ENCODE measurements at places on chromosomes 1 and 21.

- H3K4me3 ChIP-seq, result no peak overlapping the region
- no peak for DNase-seq
- H3K27me3 ChIP-seq, result no peaks in the 10 kb centered on the region
- H3K27ac ChIP-seq, result no peak overlapping the region
These were observed 43.2 kb upstream of the PLA2G4A start for GRCh38 chr1:186785503-186785902.

DNA sequence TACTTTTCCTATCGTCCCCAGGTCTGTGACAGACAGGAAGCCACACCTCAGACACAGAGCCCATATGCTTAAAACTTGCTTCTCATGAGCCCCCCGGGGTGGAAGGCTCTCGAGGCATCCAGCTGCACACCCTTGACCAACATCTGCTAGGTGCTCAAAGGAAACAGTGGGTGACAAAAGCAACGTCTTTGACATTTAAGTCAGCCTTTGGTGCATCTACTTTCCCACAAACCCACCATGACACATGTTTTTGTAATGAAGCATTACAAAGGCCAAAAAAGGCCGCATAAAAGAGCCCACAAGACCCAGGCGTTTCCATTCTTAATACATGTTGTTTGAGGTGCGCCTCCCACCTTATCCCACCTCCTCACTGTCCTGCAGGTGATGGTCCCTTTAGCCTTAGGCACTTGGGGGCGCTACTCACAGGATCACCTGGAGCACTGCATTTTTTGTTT, 11.8 kb upstream of the FASLG start:
- no peaks in the 10 kb centered on the region for H3K4me1 ChIP-seq
- H3K27ac ChIP-seq, result no peak overlapping the region
- no peak for DNase-seq

DNA sequence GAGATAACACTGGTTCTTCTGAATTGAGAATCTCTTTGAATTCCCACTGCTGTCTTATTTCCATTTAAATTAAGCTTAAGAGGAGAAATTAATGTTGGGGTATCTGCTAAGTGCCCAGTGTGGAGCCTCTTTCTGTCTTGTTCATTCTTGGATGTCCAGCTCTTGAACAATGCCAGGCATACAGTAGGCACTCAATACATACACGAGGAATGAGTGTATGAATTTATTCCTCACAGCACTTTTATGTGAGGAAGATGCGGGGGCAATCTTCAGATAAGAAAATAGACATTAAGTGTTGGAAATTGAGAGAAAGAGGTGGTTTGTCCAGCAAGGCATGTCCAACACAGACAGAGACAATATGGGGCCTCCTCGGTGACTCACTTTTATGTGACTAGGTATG, 11.8 kb upstream of the ATF3 start:
- no peak overlapping the region for H3K4me3 ChIP-seq
- H3K4me1 ChIP-seq, result no peaks in the 10 kb centered on the region
- H3K36me3 ChIP-seq, result no peaks in the 10 kb centered on the region
- H3K27ac ChIP-seq, result no peak overlapping the region

DNA sequence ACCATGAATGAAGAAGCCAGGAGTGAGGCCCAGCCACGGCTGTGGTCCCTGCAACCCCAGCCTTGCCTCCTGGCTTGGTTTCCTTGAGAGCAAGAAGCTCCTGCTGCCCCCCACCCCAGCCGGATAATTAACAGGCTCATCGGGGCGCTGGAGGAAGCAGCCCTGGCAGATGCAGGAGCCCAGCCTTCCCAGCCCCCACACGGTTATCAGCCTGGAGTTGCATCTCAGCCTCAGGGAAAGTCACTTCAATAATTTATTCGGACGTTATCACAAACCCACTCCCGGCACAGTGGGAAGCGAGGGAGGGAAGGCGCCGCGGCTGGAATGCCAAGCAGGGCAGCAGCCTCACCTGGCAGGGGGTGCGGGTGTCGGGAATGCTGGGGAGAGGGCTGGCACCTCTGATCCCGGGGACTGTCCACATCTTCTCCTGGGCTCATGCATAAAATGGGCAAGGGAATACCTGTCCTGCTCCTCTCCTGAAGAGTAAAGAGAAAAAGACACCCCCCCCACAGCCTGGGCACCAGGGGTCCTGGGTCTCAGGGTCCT, 43.3 kb upstream of the LRP8 start:
- no peaks in the 10 kb centered on the region for H3K36me3 ChIP-seq
- no peaks in the 10 kb centered on the region for H3K4me1 ChIP-seq
- no peak overlapping the region for H3K27ac ChIP-seq
- H3K27me3 ChIP-seq, result peaks cover 6% of the 10 kb centered on the region
- DNase-seq, result no peak

DNA sequence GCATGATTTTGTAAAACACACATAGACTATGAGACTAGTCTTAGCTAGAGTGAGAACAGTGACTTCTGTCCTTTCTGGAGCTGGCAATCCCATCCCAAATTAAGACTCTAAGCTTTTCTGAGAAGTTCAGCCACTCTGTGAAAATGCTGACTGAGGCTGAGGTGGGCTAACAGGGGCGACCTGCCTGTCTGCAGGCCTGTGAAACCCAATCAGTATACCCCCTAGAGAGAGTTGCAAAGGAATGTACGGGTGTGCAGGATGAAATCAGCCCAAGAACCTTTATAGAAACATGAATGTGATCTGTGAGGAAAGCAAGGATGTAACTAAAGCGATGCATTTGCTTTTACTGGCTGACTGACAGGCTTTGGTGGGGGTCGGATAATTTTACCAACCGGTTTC, 16.0 kb upstream of the TBX15 start:
- no peaks in the 10 kb centered on the region for H3K36me3 ChIP-seq
- peaks cover 86% of the 10 kb centered on the region for H3K27me3 ChIP-seq
- no peak overlapping the region for H3K4me3 ChIP-seq
- H3K27ac ChIP-seq, result no peak overlapping the region

DNA sequence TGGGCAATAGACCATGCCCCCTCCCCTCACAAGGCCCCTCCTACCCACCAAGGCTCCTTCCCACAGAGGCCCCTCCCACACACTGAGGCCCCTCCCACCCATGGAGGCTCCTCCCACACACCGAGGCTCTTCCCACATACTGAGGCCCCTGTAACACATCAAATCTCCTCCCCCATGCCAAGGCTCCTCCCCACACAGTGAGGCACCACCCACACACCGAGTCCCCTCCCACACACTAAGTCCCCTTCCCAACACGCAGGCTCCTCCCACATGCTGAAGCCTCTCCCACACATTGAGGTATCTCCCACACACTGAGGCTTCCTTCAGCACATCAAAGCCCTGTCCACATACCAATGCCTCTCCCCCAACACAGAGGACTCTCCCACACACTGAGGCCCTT, 391.8 kb downstream of the CAMTA1 start:
- H3K36me3 ChIP-seq, result no peaks in the 10 kb centered on the region
- H3K4me3 ChIP-seq, result no peak overlapping the region
- no peaks in the 10 kb centered on the region for H3K4me1 ChIP-seq

GRCh38 chr21:45011911-45012661, 62.3 kb upstream of the ADARB1 start:
- H3K27ac ChIP-seq, result no peak overlapping the region
- no peak overlapping the region for H3K4me3 ChIP-seq
- no peaks in the 10 kb centered on the region for H3K27me3 ChIP-seq
- H3K36me3 ChIP-seq, result no peaks in the 10 kb centered on the region

GRCh38 chr1:181711820-181712219, 228.5 kb downstream of the CACNA1E start:
- no peaks in the 10 kb centered on the region for H3K4me1 ChIP-seq
- no peak overlapping the region for H3K4me3 ChIP-seq
- DNase-seq, result no peak
- H3K27ac ChIP-seq, result no peak overlapping the region
- no peaks in the 10 kb centered on the region for H3K36me3 ChIP-seq

- no peaks in the 10 kb centered on the region for H3K27me3 ChIP-seq
- H3K4me1 ChIP-seq, result no peaks in the 10 kb centered on the region
- no peaks in the 10 kb centered on the region for H3K36me3 ChIP-seq
- H3K4me3 ChIP-seq, result no peak overlapping the region
- no peak overlapping the region for H3K27ac ChIP-seq
These were observed 896.3 kb downstream of the TTLL7 start for GRCh38 chr1:83102630-83103071.

DNA sequence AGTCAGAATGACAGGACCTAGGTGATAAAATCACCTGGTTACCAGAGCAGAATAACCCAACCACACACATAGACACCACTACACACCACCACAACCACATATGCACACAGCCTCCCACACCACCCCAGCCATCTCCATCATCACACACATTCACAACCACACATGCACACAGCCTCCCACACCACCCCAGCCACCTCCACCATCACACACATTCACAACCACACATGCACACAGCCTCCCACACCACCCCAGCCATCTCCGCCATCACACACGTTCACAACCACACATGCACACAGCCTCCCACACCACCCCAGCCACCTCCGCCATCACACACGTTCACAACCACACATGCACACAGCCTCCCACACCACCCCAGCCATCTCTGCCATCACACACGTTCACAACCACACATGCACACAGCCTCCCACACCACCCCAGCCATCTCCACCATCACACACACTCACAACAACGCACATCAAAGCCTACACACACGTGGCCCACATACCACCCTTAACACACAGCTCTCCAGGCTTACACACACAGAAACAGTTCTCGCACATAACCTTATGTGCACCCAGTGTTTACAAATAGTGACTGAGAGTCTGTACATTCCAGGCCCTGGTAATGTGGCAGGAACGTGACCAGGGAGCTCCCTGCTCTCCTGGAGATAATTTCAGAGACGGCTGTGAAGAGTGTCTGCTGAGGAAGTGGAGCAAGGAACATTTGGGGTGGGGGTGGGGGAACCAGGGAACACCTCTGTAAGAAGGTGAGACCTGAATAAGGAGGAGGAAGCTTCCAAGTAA, 3.3 kb upstream of the GJB3 start:
- H3K27ac ChIP-seq, result no peak overlapping the region
- H3K36me3 ChIP-seq, result no peaks in the 10 kb centered on the region
- no peaks in the 10 kb centered on the region for H3K4me1 ChIP-seq
- no peak for DNase-seq
- peaks cover 21% of the 10 kb centered on the region for H3K27me3 ChIP-seq

DNA sequence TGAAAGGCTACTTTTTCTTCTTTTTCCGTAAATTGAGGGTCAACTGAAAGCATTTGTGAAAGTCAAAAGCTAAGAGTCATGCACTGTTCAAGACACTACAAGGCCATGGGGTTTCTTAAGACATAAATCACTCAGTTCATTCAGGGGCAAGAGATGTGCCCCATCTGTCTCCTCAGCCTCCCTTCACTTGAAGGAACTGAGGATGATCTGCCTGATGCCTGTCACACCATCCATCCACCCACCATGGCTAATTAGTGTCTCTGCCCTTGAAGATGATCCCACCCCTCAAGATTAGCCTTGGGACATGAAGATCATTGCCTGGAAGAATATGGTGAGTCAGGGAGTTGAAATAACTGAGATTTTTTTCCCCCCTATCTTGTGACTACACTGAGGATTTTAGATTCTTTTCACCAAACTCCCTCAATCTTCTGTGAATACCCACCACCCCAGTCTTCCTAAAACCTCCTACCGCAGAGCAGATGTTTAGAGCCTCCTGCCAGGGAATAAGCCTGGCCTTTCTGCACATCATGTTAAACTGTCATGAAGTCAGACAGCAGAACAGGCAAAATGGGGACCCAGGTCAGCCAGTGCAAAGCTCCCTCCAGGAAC, 88.6 kb upstream of the LMO4 start:
- H3K27ac ChIP-seq, result no peak overlapping the region
- no peak overlapping the region for H3K4me3 ChIP-seq
- no peak for DNase-seq
- H3K27me3 ChIP-seq, result no peaks in the 10 kb centered on the region
- H3K36me3 ChIP-seq, result no peaks in the 10 kb centered on the region

DNA sequence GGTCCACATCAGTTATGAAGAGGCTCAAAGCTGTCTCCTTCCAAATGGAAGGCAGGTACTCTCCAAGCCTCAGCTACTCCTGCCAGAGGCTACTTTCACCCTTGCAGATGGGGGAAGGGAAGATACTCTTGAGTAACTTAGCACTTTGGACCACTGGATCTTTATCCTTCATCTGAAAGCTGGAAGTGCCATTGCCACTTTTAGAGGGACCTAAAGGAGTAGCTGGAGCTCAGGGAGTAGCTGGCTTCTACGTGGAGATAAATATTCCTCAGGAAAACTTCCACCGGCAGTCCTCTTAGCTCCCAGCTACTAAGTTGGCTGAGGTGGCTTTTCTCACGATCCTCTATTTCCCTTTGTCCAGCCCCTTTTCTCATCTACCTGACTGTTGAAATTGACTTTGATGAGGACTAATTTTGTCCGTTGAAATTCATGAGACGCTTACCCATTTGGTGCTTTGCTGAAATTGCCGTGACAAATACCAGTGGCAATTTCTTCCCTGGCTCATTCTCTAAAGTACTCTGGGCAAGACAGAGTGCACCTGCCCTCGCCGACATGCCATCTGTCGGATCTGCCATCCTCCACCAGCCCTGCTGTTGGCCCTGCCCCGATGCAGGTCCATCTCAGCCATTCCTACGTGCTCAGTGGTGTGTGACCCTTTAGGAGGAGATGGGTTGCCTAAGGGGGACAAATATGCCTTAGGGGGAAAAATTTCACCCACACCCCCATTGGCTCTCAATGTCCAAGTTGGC, 13.6 kb downstream of the IGSF21 start:
- no peaks in the 10 kb centered on the region for H3K4me1 ChIP-seq
- no peaks in the 10 kb centered on the region for H3K36me3 ChIP-seq
- H3K4me3 ChIP-seq, result no peak overlapping the region
- no peak overlapping the region for H3K27ac ChIP-seq

DNA sequence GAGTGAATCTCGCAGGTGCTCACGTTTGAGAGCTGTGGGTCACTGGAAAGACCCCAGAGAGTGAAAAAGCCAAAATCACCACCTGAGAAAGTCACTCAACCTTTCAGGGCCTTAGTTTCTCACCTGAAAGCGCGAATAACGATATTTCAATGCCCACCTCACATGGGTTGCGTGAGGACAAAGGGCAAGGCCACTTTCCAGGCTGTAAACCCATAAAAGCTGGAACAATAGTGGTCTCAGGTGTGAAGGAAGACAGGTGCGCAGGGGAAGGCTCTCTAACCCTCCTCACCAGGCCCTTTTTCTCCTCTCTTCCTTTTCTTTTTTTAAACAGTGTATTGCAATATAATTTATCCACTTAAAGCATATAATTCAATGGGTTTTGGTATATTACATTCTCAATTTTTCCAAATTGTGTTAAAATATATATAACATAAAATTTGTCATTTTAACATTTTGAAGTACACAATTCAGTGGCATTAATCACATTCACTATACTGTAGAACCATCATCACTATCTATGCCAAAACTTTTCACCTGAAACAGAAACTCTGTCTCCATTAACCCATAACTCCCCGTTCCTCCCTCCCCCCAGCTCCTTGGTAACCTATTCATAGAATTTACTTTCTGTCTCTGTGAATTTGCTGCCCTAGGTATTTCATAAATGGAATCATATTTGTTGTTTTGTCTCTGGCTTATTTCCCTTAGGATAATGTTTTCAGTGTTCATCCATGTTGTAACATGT, 118.4 kb upstream of the TNR start:
- H3K36me3 ChIP-seq, result no peaks in the 10 kb centered on the region
- no peaks in the 10 kb centered on the region for H3K4me1 ChIP-seq
- H3K27me3 ChIP-seq, result no peaks in the 10 kb centered on the region
- H3K4me3 ChIP-seq, result no peak overlapping the region
- DNase-seq, result no peak

All from adrenal gland (tissue), 19 donors.